Stomach (tissue), 19 donors: ENCODE measurements at places on chromosomes 3 and 15.

DNA sequence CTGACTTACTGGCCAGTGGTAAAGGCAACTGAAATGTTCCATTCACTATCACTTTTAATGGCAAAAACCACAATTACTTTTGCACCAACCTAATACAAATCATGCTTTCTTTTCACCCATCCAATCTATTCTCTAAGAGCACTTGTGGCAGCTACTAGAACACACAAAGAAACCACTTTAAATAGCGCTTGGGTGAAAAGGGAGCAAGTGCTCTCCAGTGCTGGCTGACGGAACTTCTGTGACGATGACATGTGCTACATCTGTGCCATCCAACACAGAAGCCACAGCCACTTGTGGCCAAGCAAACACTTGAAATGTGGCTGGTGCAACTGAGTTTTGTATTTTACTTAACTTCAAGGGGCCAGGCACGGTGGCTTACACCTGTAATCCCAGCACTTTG is 18.9 kb downstream of the SH3BP5 start:
- no peak for DNase-seq

- DNase-seq, result no peak
Measured at GRCh38 chr3:71010726-71011455, 572.6 kb downstream of the FOXP1 start.

GRCh38 chr3:58332575-58333188 is at the start of gene PXK:
Gene PXK (plus strand): TSS chr3:58332892. CDS start chr3:58332989, 97 bp downstream.
- peak; percentile 95 for DNase-seq

DNA sequence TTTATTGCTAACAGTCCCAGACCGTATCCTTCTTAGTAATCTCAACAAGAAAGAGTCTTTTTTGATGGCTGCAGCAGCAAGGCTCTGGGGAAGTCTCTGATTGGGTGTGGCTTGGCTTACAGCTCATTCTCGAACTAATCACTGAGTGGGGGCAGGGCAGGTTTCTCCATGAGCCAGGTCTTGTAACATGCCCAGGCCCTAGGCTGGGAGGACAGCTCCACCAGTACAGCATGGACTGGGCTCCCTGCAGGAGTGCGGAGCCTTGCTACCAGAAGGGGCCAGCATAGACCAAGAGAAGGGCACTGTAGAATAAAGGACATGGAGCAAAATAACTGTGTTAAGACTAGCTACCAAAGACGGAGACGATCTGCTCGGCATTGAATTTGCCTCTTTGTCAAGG is 7.2 kb downstream of the CD276 start:
- peak; percentile 80 for DNase-seq

DNA sequence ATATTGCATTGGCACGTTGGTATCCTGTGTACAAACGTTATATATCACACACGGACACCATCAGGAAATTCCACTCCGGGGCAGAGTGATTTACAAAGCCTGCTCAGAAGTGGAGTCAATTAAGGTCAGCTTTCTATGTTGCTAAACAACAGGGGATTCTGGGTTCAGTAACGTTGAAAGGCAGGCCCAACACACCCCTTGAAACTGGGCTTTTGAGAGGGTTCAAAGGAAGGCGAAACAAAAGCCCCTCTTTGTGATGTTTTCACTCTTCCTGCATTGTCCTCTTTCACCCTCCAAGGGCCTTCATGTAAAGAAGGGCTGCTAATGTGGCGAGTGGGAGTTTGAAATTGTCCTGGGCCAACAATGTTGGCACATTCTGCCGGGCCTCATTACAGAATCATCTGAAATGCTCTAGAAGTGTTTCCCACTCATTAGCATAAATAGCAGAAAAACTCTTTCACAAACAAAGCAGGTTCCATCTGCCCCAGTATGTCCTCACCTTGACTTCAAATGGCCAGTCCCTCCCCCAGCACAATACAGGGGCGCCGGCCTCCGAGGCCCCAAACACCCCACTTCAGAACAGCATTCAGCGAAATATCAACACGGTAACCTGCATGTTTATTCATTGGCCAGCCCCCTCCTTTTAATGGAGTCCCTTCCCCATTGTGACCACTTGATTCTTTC is 76.4 kb downstream of the HES1 start:
- DNase-seq, result no peak

- no peak for DNase-seq
Measured at GRCh38 chr3:73215281-73215680, 153.8 kb downstream of the EBLN2 start.

- DNase-seq, result no peak
Measured at GRCh38 chr15:48925714-48926223, 38.0 kb downstream of the SHC4 start.
